Neural progenitor cell (in vitro differentiated cells): ENCODE measurements at places on chromosomes 5 and 9.

GRCh38 chr5:78887384-78888118 lies 97.6 kb downstream of the ARSB start:
- DNase-seq, result no peak
- H3K4me1 ChIP-seq, result peaks cover 11% of the 10 kb centered on the region
- no peak overlapping the region for H3K4me3 ChIP-seq
- no peaks in the 10 kb centered on the region for H3K36me3 ChIP-seq
- no peaks in the 10 kb centered on the region for H3K27me3 ChIP-seq

GRCh38 chr5:73292816-73293459 lies 119.9 kb downstream of the TMEM174 start:
- peaks cover under 1% of the 10 kb centered on the region for H3K4me1 ChIP-seq
- peaks cover 79% of the 10 kb centered on the region for H3K27me3 ChIP-seq
- H3K36me3 ChIP-seq, result no peaks in the 10 kb centered on the region
- DNase-seq, result no peak
- no peak overlapping the region for H3K4me3 ChIP-seq

DNA sequence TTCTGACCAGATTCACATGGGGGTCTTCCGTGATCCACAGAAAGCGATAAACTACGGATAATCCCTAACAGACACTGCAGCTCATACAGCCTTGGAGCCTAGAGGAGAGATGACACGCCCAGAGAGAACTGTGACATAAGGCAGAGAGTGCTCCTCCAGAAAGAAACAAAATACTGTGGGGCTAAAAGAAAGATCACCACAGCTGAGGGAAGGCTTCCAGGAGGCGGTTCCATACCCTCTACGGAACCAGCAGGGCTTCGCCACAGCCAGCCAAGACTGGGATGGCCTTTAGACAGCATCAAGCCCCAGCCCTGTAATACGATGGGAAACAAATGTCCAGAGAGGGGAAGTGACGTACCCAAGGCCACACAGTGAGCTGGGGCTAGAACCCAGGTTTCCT lies 19.3 kb downstream of the GPX3 start:
- DNase-seq, result no peak
- no peaks in the 10 kb centered on the region for H3K27me3 ChIP-seq
- H3K4me1 ChIP-seq, result no peaks in the 10 kb centered on the region
- no peak overlapping the region for H3K27ac ChIP-seq

DNA sequence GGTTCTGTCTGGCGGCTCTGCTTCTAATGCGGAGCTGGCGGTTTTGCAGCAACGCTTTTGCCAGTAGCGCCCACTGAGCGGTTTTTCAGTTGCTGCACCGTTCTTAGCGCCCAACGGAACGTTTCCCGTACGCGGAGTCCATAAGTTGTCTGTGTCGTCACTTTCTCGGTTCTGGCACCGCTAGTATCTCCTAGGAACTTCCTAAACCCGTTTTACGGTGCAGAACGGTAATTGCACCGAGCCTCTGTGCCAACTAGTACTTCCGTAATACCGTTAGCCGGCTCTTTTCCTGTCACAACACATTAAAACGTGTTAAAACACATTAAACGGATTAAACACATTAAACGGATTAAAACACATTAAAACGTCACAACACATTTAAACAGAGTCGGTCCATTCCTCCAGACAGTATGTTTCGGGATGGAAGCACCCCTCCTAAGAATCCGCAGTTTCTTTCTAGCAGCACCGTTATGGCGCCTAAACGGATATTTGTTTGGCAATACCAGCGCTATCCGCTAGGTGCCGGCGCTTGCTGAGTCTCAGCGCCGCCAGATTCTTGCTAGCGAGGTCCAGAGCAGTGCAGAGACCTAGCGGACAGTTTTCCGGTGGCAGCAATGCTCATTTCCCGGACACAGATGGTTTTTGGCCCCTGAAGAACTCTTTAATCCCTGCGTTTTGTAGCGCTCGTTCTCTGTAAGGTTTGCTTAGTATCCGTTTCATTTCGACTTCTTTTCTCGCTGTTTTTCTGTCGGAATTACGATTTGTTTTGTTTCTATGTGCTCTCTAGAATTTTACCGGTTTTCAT lies 45.4 kb downstream of the ANXA2R start:
- peak overlapping the region; percentile 43 for H3K4me3 ChIP-seq
- peaks cover 4% of the 10 kb centered on the region for H3K4me1 ChIP-seq
- peak; percentile 95 for DNase-seq
- H3K27me3 ChIP-seq, result peaks cover 100% of the 10 kb centered on the region
- no peaks in the 10 kb centered on the region for H3K36me3 ChIP-seq

DNA sequence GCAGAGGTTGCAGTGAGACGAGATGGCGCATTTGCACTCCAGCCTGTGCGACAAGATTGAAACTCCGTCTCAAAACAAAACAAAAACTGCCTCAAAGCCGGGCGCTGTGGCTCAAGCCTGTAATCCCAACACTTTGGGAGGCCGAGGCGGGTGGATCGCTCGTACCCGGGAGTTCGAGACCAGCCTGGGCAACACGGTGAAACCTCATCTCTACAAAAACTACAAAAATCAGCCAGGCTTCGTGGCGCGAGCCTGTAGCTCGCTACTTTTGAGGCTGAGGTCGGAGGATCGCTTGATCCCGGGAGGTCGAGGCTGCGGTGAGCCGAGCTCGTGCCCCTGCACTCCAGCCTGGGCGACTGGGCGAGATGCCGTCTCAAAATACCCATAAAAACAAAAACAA lies 988 bp downstream of the GFM2 start:
- no peak for DNase-seq
- H3K27me3 ChIP-seq, result no peaks in the 10 kb centered on the region
- H3K4me1 ChIP-seq, result peaks cover 7% of the 10 kb centered on the region
- H3K4me3 ChIP-seq, result peak overlapping the region; percentile 91
- H3K36me3 ChIP-seq, result peaks cover 8% of the 10 kb centered on the region

DNA sequence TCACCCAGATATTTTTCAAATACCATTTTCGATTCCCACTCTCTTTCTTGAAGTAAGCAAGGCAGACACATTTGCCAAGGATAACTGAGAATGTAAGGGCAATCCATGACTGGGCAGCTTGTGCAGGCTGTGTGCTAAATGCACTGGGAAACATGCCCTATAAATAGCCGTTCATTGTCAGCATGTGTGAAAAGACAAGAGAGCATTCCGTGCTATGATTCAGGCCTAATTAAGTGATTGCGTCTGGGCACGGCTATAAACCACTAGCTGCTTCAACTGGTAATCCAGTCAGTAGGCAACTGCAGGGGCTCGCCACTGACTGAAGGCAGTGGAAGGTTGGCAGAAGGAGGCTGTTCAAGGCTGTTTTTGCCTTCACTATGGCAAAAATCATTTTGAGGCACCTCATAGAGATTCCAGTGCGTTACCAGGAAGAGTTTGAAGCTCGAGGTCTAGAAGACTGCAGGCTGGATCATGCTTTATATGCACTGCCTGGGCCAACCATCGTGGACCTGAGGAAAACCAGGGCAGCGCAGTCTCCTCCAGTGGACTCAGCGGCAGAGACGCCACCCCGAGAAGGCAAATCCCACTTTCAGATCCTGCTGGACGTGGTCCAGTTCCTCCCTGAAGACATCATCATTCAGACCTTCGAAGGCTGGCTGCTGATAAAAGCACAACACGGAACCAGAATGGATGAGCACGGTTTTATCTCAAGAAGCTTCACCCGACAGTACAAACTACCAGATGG lies at the start of gene HSPB3:
Gene HSPB3, plus strand, starts transcription at position 287 of the 745 bp plus-strand sequence. Its CDS starts 91 bp downstream, at position 378.
- H3K27me3 ChIP-seq, result no peaks in the 10 kb centered on the region
- no peak for DNase-seq
- no peak within 1 kb of the TSS for H3K4me3 ChIP-seq
- H3K4me1 ChIP-seq, result peaks cover 4% of the 10 kb centered on the region
- no peaks in the 10 kb centered on the region for H3K36me3 ChIP-seq

DNA sequence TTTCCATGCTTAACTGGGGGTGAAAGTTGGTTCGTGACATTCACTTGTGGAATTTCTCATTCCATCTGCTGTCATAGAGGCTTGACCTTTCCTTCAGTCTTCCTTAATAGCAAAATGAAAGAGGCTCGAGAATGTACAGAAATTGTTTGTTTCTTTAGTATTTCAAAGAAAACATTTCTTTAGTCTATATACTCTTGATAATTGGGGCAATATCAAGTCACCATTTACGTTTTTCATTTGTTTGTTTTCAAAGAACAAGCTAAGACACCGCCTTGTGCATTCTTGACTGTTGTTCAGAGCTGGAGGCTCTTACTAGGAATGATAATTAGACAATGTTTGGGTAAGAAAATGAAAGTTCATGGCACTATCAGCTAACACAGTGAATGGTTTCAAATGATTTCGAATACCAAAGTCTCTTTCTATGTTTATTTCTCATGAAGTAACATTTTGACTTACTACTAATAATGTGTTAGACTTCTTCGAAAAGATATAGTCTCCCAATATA lies 835.4 kb downstream of the SEMA5A start:
- H3K27ac ChIP-seq, result no peak overlapping the region
- no peaks in the 10 kb centered on the region for H3K27me3 ChIP-seq
- no peak overlapping the region for H3K4me3 ChIP-seq
- H3K4me1 ChIP-seq, result no peaks in the 10 kb centered on the region
- no peaks in the 10 kb centered on the region for H3K36me3 ChIP-seq
- no peak for DNase-seq

- H3K4me3 ChIP-seq, result peak overlapping the region; percentile 72
- peaks cover 24% of the 10 kb centered on the region for H3K36me3 ChIP-seq
- peaks cover 5% of the 10 kb centered on the region for H3K4me1 ChIP-seq
- DNase-seq, result no peak
- H3K27ac ChIP-seq, result no peak overlapping the region
These were observed 2.0 kb downstream of the CTNNA1 start for GRCh38 chr5:138755084-138755748.

GRCh38 chr9:81156381-81156780 lies 533.0 kb downstream of the TLE1 start:
- H3K36me3 ChIP-seq, result peaks cover 3% of the 10 kb centered on the region
- DNase-seq, result no peak
- no peak overlapping the region for H3K4me3 ChIP-seq
- peaks cover 15% of the 10 kb centered on the region for H3K4me1 ChIP-seq
- H3K27ac ChIP-seq, result no peak overlapping the region
- H3K27me3 ChIP-seq, result no peaks in the 10 kb centered on the region

DNA sequence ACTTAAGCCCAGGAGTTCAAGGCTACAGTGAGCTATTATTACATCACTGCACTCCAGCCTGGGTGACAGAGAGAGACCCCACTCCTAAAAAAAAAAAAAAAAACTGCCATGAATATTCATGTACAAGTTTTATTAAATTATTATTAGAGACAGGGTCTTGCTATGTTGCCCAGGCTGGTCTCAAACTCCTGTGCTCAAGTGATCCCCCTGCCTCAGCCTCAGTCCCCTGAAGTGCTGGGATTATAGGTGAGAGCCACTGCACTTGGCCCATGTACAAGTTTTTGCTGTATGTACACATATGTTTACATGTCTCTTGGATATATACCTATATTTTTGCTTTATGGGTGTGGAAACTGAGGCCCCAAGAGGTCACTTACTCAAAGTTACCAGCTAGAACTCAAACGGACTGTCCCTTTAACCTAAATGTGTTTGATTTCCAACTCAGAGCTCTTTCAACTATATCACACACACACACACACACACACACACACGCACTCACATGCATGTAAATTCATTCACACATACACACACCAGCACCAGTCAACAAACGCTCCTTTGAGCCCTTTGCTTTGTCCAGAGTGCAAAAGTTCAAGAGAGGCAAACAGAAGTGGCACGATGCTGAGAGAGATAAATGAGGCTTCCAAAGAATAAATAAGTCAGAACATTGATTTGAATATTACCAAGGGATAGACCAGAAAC lies 42.3 kb upstream of the STRBP start:
- no peak overlapping the region for H3K27ac ChIP-seq
- no peaks in the 10 kb centered on the region for H3K4me1 ChIP-seq
- H3K36me3 ChIP-seq, result no peaks in the 10 kb centered on the region
- H3K27me3 ChIP-seq, result no peaks in the 10 kb centered on the region

GRCh38 chr5:6772886-6773285 lies 59.7 kb downstream of the TENT4A start:
- DNase-seq, result no peak
- H3K27ac ChIP-seq, result no peak overlapping the region
- no peak overlapping the region for H3K4me3 ChIP-seq
- no peaks in the 10 kb centered on the region for H3K27me3 ChIP-seq

DNA sequence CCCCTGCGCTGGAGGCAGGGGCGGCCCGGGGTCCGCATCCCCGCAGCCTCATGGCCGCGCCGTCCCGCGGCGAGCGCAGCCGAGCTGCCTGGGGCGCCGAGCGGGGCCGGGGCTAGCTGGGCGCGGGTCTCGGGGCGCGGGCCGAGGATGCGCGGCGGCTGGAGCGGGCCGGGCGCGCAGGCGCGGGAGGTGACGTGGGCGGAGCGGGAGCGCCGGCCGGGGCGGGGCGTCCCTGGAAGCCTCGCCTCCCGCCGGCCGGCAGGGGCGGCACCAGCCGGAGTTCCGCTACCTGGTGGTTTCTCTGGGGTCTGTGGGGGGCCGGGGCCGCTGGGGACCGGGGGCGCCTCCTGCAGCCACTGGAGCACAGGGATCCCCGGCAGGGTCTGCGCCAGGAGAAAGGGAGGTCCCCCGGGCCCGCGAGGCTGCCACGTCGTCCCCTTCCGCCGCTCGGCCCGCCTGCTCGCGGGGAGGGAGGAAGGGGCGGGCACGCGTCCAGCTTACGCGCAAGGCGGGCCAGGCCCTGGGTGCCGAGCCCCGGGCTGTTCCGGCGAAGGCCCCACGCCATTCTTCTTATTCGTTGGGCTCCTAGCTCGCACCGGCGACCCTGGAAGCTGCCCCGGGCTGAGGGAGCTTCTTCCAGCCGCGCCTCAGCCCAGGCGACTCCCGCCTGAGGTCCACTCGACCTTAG lies at the start of gene LPCAT1:
Gene LPCAT1, minus strand, starts transcription at position 168 of the 688 bp plus-strand sequence. Its CDS starts 116 bp downstream, at position 52.
- H3K27me3 ChIP-seq, result peaks cover 11% of the 10 kb centered on the region
- peak; percentile 90 for DNase-seq
- H3K36me3 ChIP-seq, result no peaks in the 10 kb centered on the region
- peaks cover 12% of the 10 kb centered on the region for H3K4me1 ChIP-seq
- H3K27ac ChIP-seq, result no peak within 1 kb of the TSS
- H3K4me3 ChIP-seq, result peak within 1 kb of the TSS; percentile 92

GRCh38 chr5:1468247-1468612 lies 23.0 kb upstream of the SLC6A3 start:
- no peak overlapping the region for H3K4me3 ChIP-seq
- no peak overlapping the region for H3K27ac ChIP-seq
- no peaks in the 10 kb centered on the region for H3K27me3 ChIP-seq
- no peaks in the 10 kb centered on the region for H3K36me3 ChIP-seq

GRCh38 chr9:25857147-25857546 lies 178.9 kb upstream of the TUSC1 start:
- no peaks in the 10 kb centered on the region for H3K4me1 ChIP-seq
- H3K27ac ChIP-seq, result no peak overlapping the region
- no peak overlapping the region for H3K4me3 ChIP-seq
- H3K27me3 ChIP-seq, result no peaks in the 10 kb centered on the region

- no peak for DNase-seq
- peaks cover 66% of the 10 kb centered on the region for H3K27me3 ChIP-seq
- H3K4me3 ChIP-seq, result no peak overlapping the region
- peaks cover 32% of the 10 kb centered on the region for H3K4me1 ChIP-seq
These were observed 2.8 kb downstream of the PURA start for GRCh38 chr5:140116716-140117115.

GRCh38 chr9:18058564-18059442 lies 415.1 kb upstream of the ADAMTSL1 start:
- DNase-seq, result no peak
- H3K27ac ChIP-seq, result no peak overlapping the region
- H3K27me3 ChIP-seq, result no peaks in the 10 kb centered on the region
- H3K4me1 ChIP-seq, result no peaks in the 10 kb centered on the region
- no peaks in the 10 kb centered on the region for H3K36me3 ChIP-seq

GRCh38 chr5:1946122-1946677 lies 63.5 kb upstream of the IRX4 start:
- peaks cover 20% of the 10 kb centered on the region for H3K27me3 ChIP-seq
- peaks cover 9% of the 10 kb centered on the region for H3K4me1 ChIP-seq
- no peak overlapping the region for H3K4me3 ChIP-seq
- no peaks in the 10 kb centered on the region for H3K36me3 ChIP-seq
- DNase-seq, result no peak
